Tibial artery (tissue), 4 donors: ENCODE measurements at places on chromosomes 7 and 10.

GRCh38 chr10:128077155-128077875 lies 48.9 kb downstream of the MKI67 start:
- no peak for DNase-seq

- no peak for DNase-seq
These were observed 359.9 kb downstream of the GLRX3 start for GRCh38 chr10:130495891-130496636.

- peak; percentile 79 for DNase-seq
These were observed 50.7 kb downstream of the KCNMA1 start for GRCh38 chr10:77586719-77587415.

- no peak for DNase-seq
These were observed 29.6 kb downstream of the MKI67 start for GRCh38 chr10:128096486-128097199.

- no peak for DNase-seq
These were observed 38.3 kb downstream of the TSPAN15 start for GRCh38 chr10:69489506-69490090.

- DNase-seq: no peak
These were observed 55.8 kb upstream of the PFKFB3 start for GRCh38 chr10:6146921-6147320.

- DNase-seq: no peak
These were observed 241.7 kb upstream of the AOAH start for GRCh38 chr7:36966039-36966438.

DNA sequence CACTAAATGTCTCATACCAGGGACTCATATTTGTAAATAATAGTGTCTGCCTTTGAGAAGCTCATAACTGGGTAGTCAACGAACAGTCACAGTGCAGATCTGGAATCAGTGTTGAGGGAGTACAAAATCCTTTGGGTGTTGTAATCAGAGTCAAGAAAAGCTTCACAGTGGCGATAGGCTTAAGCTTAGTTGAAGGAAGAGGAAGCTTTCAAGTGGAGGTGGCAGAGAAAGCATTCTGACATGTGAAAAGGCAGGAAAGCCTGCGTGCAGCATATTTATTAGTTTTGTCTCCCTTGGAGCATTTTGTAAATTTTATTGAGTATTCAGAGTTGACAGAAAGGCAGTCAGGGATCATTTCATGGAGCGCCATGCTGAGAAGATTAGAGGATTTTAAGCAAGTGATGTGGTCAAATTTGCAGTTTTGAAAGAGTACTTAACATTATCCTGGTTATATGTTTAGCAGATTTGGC lies 104.9 kb downstream of the ADK start:
- DNase-seq: no peak

DNA sequence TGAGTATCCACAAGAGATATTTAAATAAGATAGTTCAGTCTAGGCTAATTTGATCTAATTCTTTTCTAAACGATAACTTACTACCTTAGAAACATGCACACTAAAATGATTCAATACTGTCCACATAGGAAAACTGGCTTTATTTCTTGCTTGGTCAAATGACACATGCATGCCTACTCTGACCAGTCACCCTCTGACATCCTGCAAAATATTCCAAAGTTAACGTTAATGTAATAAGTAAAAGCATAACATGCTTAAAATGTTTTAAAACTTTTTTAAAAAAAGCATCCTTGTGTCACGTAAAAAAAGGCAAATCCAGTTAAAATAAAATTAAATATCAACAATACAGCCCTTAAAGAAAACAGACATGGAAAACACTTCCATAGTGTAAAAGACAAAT lies 70.2 kb downstream of the UBE2H start:
- DNase-seq: no peak

- DNase-seq: no peak
These were observed 462.3 kb downstream of the PHTF2 start for GRCh38 chr7:78260826-78261225.

DNA sequence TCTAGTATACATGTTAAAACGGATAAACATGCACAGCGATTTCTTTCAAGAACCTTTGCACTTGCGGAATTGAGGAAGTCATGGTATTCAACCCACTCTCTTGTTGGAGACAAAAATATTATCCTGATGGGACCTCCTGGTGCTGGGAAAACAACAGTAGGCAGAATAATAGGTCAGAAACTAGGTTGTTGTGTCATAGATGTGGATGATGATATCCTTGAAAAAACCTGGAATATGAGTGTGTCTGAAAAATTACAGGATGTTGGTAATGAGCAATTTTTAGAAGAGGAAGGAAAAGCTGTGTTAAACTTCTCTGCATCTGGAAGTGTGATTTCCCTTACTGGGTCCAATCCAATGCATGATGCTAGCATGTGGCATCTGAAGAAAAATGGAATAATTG lies 6.9 kb downstream of the THNSL1 start:
- DNase-seq: no peak

GRCh38 chr7:44775383-44776107 lies 20.9 kb upstream of the PPIA start:
- DNase-seq: no peak

- no peak for DNase-seq
These were observed 111.6 kb upstream of the PTPRZ1 start for GRCh38 chr7:121761399-121761798.

- DNase-seq: no peak
These were observed 485.6 kb upstream of the GRM3 start for GRCh38 chr7:86158111-86158510.

DNA sequence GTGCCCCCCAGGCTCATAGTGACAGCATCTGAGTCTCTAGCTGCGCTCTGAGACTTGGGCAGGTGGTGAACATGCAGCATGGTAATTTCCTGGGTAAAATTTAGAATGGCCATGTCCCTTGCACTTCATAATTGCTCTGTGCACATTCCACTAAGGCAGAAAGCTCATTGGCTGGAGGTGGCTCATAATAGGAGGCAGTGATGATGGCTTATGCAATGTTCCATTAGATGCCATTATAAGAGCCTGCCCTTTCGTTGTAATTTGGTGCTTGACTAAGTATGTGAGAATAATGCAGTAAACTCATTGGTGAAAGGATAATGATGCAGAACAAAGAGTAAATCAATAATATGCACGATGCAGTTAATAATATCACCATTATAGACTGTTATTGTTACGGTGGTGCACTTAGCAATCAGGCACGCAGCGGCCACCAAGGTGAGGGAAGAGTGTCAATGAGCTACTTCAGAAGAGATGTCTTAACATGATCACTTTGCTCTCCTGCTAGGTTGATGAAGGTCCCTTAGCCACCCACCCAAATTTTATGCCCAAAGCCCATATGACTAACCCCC lies 545.9 kb downstream of the KCNMA1 start:
- no peak for DNase-seq

DNA sequence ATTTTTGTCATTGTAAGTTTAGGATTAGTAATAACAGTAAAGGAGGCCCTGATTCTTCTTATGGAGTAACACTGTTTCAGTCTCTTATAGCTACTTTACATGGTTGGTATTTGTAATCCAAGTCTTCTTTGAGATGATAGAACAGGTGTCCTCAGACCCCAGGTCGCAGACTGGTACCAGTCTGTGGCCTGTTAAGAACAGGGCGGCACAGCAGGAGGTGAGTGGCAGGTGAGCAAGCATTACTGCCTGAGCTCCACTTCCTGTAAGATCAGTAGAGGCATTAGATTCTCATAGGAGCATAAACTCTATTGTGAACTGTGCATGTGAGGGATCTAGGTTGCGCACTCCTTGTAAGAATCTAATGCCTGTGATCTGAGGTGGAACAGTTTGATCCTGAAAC lies 77.3 kb downstream of the STK31 start:
- no peak for DNase-seq

GRCh38 chr10:126425489-126426065 lies 37.3 kb upstream of the ADAM12 start:
- no peak for DNase-seq

DNA sequence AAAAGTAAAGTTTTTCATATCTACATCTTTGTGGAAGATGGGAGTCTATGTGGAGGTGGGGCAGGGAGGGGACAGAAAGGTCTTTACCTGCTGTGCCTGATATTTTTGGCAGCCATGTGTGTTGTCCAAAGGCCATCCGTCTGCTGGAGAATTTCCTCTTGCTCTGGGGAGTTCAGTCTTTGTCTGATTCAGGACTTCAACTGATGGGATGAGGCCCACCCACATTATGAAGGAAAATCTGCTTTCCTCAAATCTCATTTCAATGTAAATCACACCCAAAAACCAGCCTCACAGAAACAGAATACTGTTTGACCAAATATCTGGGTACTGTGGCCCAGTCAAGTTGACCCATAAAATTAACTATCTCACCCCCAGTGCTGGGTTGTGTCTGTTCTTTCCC lies 12.5 kb upstream of the ITIH5 start:
- no peak for DNase-seq
